M059J (cell line): ENCODE measurements at places on chromosomes 2 and 18. TPM values are rescaled to one million over a fixed set of nuclear protein-coding genes. Genes with fewer than 3 reads are reported as not detected.

GRCh38 chr2:4174796-4175195, 471.4 kb downstream of the DCDC2C start:
- DNase-seq: no peak

GRCh38 chr2:72090271-72090720, 57.4 kb downstream of the CYP26B1 start:
- DNase-seq: no peak

DNA sequence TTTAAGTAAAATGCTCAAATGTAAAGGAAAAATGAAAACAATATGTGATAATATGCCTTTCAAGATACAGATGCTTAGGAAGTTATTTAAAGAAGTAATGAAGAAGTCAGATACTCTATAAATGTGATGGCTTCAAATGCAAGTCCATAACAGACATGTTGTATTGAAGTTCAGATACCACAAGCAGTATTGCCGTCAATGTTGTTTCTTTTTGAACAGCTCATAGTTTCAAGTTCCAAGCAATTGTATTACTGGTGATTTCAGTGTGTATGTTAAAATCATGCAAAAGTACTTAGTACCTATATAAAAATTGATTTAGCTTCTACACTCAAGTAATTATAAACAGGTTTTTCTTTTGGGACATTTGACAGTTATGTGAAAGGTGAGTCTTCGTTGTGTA, 24.9 kb downstream of the KCMF1 start:
- no peak for DNase-seq

- no peak for DNase-seq
These were observed 447.2 kb upstream of the TNP1 start for GRCh38 chr2:217307023-217307422.

GRCh38 chr2:222568865-222569264, 87.0 kb downstream of the FARSB start:
- peak; percentile 70 for DNase-seq

DNA sequence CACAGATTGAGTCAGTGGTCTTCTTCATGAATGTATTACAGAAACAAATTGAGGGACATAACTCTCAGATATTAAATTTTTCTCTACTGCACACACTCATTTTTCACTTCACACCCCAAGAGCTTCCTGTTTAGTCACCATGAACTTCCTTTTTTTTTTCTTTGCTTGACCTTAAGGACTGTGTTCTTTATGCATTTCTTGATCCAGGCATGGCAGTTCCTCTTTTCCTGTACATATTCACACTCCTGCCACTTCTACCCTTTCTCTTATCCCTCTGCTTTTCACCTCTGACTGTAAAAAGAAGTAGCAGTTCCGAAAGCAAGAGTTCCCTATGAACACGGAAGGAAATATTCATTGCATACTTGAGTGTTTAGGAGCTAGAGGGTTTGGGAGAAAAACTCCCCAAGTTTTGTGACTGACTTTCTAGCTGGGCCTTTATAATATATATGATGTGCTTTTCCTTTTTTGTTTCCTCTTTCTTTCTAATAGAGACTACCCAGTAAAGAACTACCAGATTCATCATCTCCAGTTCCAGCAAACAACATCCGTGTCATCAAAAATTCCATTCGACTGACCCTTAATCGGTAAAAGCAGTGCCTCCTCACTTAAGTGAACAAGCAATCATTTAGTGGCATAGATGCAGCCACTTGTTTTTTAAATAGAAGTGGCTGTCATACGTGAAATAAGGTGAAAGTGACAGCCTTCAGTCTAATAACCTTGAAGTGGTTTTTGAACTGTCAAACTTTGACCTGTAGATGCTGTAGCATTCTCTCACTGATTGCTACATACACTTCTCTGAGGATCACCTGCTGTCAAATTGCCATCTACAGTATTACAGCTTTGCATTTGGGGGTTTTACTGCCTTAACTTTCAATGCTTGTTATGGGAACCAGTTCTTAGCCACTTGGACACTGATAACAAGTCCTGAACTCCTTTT, 40.8 kb downstream of the PAPOLG start:
- DNase-seq: no peak

DNA sequence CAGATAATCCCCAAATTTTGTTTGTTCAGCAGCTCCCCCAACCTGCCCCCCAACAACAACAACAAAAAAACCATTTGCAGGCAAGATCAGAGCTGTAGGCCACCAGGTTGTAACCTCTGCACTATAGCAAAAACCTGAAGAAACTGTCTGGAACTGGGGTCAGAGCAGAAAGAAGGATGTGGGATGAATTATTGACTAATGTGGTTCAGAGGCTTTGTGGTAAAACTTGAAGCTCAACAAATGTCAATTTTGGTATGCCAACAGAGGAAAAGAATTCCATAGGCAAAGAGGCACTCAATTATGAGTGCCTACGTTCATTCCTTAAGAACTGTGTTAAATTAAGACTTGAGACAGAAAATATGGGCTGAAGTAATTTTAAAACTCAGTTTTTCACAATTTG, 255.1 kb downstream of the STK39 start:
- DNase-seq: no peak

GRCh38 chr2:33011373-33011772, 64.6 kb downstream of the LTBP1 start:
- no peak for DNase-seq

- no peak for DNase-seq
These were observed 67.9 kb downstream of the PPP4R1 start for GRCh38 chr18:9546468-9546867.

GRCh38 chr2:102368461-102369109, 13.0 kb downstream of the IL18R1 start:
- DNase-seq: no peak

GRCh38 chr2:143192106-143192505, 62.9 kb downstream of the ARHGAP15 start:
- DNase-seq: no peak

GRCh38 chr18:57431467-57432080, 3.6 kb upstream of the ONECUT2 start:
- DNase-seq: no peak

- no peak for DNase-seq
These were observed 85.9 kb upstream of the RANBP2 start for GRCh38 chr2:108633409-108633808.

- peak; percentile 83 for DNase-seq
These were observed 12.1 kb downstream of the PXDN start for GRCh38 chr2:1731963-1732768.

- DNase-seq: peak; percentile 60
These were observed 73.6 kb downstream of the ZNF521 start for GRCh38 chr18:25278394-25278793.

DNA sequence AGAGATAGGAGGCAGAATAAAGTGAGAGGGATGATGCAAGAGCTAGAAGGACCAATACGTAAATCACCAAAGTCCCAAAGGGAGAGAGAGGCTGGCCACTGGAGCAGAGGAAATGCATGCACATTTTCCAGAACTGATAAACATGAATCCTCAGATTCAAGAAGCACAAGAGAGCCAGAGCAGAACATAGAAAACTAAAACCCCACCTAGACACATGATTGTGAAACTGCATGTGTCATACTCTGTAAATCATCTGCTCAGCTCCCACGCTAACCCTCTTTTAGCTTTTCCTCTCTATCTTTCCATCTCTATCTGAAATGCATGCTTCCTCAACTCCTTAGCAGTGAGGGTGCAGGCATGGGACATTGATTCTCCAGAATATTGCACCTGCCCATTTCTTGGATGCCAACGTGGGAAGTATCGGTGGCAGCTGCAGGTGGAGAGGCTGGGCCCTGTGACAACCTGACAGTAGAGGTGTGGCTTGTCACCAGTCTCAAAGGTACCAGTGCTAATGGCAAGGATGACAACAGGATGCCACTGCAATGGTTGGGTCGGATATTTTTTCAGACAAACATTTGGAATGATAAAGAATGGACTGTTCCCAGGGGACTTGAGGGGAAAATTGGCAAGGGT, 89.3 kb upstream of the OTOS start:
- no peak for DNase-seq

DNA sequence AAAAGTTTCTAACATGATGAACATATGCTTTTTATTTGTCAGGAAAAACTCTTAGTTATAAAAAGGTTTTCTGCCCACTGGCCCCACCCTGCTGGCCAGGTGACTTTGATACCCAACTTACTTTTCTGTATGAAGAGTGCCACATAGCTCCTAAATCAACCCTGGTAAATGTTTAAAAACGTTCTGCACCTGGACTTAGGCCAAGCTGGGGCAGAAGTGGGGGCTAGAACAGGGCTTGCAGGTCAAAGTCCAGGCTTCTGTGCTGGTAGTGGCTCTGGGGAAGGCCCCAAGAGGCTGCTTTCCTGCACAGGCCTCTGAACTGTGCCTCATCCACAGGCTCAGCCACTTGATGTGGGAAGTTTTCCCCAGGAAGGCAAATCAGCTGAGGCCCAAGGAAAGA, 171.7 kb downstream of the ANKRD30B start:
- DNase-seq: no peak

- DNase-seq: no peak
These were observed 187.7 kb downstream of the FAM210A start for GRCh38 chr18:13538630-13539029.

DNA sequence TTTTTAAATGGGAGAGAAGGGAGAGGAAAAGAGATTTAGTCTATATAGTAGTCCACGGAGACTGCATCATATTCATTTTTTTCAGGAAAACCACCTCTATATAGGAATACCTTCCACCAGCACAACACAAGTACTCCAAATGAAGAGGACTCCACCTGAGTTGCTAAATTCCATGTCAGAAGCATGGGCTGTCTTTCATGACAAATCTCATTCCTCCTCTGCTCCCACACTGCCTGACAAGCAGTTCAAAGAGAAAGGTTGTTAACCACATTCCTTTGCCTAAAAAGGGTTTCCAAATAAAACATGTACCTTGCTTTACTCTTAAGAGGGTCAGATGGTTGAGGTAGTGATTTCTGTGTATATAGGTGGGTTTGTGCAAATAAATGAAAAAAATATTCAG, 122.0 kb downstream of the TMEFF2 start:
- no peak for DNase-seq

DNA sequence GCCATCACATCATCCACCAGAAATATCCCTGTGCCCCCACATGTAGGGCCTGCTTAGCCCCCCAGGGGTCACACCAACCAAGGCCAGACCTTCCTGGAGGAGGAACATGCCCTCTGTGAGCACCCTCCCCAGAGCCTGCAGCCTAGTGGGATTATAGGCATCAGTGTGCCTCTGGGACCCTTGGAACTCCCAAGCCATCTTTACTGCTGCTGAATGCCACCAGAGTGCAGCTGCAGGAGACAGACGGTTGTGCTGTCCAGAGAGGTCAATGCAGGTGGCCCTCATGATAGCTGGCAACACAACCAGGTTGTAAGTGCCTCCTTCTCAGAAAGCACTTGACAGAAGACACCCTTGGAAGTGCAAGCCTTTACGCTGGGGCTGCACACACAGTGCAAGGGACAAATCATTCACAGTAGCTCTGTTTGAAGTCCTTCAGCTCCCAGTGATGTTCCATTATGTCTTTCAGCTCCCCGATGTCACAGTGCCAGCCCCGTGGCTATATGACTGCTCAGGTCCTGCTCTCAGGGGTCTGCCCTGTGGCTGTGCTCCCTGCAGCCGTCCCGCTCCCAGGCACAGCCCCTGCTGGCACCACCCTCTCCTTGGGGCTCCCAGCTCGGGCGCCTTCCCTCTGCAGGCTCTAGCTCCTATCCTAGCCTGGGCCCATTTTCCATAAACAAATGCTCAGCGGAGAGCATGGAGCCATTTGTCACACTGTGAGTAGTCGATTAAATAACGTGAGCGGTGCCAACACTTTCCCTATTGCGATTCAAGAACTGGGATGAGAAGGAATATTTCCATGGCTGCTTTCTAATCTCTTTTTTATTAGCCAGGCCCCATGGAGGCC, 65.1 kb downstream of the EDAR start:
- no peak for DNase-seq

DNA sequence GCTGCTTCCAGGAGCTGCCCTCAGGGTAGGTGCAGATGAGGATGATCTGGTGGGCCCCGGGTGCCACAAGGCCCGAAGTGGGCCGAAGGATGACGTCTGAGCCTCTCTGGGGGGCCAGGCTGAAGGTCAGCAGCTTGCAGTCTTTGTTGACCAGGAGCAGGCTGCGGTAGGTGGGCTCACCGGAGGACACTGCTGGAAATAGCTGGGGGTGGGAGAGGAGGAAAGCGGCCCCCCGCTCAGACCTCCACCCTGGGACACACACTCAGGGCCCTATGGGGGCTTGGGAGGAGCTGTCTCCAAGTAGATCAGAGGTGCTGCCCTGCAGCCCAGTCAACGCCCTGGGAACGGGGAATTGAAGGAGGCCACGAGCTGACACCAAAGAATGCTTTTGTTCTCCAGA, 17.3 kb downstream of the CFAP65 start:
- DNase-seq: no peak

- DNase-seq: peak; percentile 3
These were observed 131.3 kb upstream of the ACAA2 start for GRCh38 chr18:49944663-49945062.

DNA sequence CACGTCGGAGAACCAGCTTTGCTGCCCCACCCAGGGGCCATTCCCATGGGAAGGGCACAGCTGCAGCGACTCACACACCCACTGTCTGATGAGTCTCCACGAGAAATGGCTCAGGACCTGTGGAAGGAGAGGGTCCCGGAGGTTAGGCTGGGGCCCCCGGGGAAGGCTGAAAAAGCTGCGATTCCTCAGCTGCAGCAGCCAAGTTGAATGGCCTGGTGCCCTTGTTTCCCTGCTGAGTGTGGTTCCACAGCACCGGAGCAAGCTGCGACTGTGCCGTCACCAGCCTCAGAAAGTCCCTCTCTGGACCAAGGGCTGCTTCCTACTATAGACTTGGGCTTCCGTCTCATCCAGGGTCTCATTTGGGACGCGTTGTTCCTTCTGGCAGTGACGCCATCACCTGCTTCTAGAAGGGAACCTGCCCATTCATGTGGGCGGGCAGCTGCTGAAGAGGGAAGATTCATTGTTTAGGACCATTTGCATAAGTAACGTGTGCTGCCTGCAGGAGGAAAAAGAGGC, 180.2 kb downstream of the INHBB start:
- no peak for DNase-seq

GRCh38 chr2:238302087-238302486, 13.7 kb upstream of the PER2 start:
- no peak for DNase-seq

DOCK10 gene
- 25.3 and 34.5 TPM in 2 replicates for total RNA-seq

ZFAND2B gene
- total RNA-seq: 25.6 and 40.5 TPM in 2 replicates

ZNF804A gene
- 1.1 and 1.6 TPM in 2 replicates for total RNA-seq

FOXI3 gene
- total RNA-seq: not detected in 2 replicates

MRO gene
- total RNA-seq: not detected in 2 replicates

CNGA3 gene
- not detected in 2 replicates for total RNA-seq

GPBAR1 gene
- total RNA-seq: 0.37 TPM in 1 of 2 replicates, not detected in the other

SPIRE1 gene
- 19.1 and 21.2 TPM in 2 replicates for total RNA-seq

GYPC gene
- total RNA-seq: 4.1 and 7.4 TPM in 2 replicates

MSTN gene
- 1.0 and 1.2 TPM in 2 replicates for total RNA-seq

NMUR1 gene
- total RNA-seq: not detected in 2 replicates

SLC9A4 gene
- total RNA-seq: not detected in 2 replicates

SCYGR4 gene
- total RNA-seq: not detected in 2 replicates

CFAP65 gene
- total RNA-seq: not detected in 2 replicates

SERPINB13 gene
- not detected in 2 replicates for total RNA-seq
